Mammary epithelial cell (primary cell): ENCODE measurements at places on chromosomes 6 and 20. TPM values are rescaled to one million over a fixed set of nuclear protein-coding genes. Genes with fewer than 3 reads are reported as not detected.

CSNK2A1 gene
- total RNA-seq: 183 and 257 TPM in 2 replicates

HSPA12B gene
- total RNA-seq: not detected in 2 replicates

DNA sequence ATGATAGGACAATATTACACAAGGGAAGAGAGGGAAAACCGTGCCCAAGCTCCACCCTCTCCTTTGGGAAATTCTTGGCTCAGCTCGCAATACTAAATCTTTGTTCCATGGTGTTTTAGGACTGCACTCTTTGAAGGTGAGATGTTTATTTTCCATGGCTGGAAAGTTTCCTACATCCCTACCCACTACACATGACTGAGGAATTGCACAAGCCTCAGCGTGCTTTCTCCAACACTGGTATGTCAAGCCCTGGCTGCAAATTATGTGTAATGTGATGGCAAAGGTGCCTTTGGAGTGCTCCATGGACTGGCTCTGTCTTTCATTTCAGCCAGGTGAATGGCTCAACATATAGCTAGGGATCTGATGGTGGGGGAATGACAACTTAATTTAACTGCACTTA is 134.3 kb downstream of the ISM1 start:
- DNase-seq: peak; percentile 41

- DNase-seq: no peak
Measured at GRCh38 chr20:11972478-11972877, 54.8 kb downstream of the BTBD3 start.

GRCh38 chr20:10004900-10005299 is 29.9 kb upstream of the ANKEF1 start:
- DNase-seq: no peak

NTSR1 gene
- total RNA-seq: 0.13 and 0.14 TPM in 2 replicates

DNA sequence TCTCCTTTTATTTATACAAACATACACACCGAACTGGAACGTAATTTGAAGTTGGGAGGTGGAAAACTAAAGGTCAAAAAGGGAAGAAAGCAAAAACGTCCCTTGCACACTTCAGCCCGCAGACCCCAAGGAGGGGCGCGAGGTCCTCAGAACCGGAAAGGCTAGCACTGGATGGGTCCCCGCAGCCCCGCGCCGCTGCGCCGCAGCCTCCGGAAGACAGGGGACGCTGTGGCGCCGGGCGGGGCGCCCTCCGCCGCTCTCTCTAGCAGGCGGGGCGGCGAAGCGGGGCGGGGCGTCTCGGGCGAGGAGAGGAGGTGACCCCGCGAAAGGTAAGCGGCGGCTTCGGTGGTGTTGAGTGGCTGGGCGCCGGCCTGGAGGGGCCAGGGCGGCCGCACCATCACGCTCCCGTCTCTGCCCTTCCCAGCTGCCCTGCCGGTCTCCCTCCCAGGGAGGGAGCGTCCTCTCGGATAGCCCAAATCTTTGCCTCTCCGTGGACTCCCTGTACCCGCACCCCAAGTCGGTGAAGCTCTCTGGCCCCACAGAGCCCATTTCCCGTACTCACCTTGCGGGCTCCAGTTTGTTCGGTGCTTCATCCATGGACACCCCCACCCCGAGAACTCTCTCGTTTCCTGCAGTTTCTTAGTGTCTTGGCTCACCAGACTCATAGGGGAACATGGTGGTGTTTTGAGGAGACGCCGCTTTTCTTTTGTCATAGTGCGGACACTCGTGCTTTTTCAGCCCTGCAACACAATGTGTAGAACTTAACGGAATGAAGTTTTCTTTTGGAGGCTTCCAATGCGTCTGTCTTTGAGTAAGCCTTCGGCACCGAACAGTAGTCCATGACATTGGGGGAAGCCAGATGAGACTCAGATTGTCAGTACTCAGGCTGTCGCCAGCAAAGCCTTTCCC is at the start of gene SMIM8:
TSS of gene SMIM8 (plus strand) at position 285 of the 909 bp plus-strand sequence. CDS start 14,444 bp downstream, outside the sequence.
- peak; percentile 81 for DNase-seq

GRCh38 chr6:7761051-7761450 is 35.2 kb downstream of the BMP6 start:
- peak; percentile 52 for DNase-seq

ACAT2 gene
- 39.3 TPM for total RNA-seq

GRCh38 chr6:13026557-13026956 is 301.8 kb downstream of the TBC1D7 start:
- DNase-seq: no peak

- DNase-seq: no peak
Measured at GRCh38 chr6:157813191-157813590, 9.9 kb upstream of the SNX9 start.

CFAP206 gene
- total RNA-seq: 0.99 TPM in 1 of 2 replicates, not detected in the other

BCAS1 gene
- not detected for total RNA-seq

C6orf15 gene
- total RNA-seq: not detected in 2 replicates

GRCh38 chr6:6932968-6933367 is 174.8 kb upstream of the RREB1 start:
- no peak for DNase-seq

EYA2 gene
- total RNA-seq: 1.0 TPM

DNA sequence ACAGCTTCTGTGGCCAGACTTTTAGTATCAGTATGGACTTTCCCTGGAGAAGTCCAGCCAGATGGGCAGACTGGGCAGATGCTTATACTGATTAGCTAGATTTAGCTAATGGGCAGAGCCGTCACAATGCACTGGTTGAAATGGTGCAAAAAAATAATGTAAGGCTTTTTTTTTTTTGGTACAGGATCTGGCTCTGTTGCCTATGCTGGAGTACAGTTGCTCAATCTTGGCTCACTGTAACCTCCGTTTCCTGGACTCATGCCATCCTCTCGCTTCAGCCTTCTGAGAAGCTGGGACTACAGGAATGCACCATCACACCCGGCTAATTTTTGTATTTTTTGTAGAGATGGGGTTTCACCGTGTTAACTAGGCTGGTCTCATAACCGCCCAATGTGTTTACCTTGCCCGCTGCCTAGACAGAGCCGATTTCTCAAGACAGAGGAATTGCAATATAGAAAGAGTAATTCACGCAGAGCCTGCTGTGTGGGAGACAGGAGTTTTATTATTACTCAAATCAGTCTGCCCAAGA is 16.4 kb upstream of the KIFC1 start:
- peak; percentile 73 for DNase-seq

PXDC1 gene
- total RNA-seq: 40.4 and 77.3 TPM in 2 replicates

DNA sequence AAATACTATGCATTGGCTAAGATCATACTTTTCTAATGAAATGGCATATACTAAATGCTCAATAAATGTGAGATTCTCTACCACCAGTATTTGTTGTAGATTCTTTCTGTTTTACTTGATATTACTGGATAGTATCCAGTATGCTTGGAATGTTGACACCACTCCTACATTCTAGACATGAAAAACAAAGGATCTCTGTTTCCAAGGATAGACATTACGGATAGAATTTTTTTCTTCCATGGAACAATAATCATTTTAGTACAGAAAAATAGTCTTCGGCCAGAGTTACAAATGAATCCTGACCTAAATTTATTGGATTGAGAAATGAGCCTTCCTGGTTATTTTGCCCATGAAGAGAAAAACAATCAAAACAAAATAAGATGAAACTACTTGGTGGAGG is 258.2 kb upstream of the NT5E start:
- no peak for DNase-seq

DNA sequence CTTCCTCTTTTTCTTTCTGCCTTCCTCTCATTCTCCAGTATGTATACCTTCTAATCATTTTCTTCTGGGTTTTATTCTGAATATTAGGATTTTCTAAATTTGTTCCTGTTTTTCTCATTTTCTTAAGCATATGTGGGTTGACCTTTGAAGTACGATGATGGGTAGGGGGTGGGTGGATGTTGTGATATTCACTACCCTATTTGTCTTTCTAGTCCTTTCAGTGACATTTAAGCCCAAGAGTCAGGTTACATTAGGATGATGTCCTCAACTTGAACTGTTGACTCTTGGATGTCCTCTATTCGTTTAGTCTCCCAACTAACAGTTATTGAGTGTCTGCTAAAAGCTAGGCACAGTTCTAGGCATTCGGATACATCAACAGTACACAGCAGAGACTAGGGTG is 7.3 kb downstream of the ABT1 start:
- DNase-seq: no peak

- DNase-seq: no peak
Measured at GRCh38 chr6:137805622-137806021, 61.4 kb upstream of the TNFAIP3 start.

GRCh38 chr20:47172579-47172978 is 183.9 kb downstream of the ZMYND8 start:
- DNase-seq: no peak

DNA sequence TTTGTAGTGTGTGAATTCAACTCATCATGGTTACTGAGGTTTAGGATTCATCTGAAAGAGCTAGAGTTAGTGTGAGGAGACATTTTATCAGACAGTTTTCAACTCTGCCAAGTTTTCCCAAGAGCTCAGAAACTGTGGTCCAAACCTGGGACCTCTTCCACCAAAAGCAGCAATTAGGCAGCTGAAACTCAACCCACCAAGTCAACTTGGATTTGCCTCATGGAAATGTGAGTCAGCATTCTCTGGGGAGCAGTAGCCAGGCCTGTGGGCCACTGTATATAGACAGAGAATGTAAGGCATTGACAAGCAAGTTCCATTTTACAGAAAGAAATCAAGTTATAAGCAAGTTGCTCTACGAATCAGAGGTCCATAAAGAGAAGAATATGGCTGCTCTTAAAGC is 178.8 kb upstream of the HDDC2 start:
- DNase-seq: no peak

BPIFB2 gene
- not detected for total RNA-seq

DNA sequence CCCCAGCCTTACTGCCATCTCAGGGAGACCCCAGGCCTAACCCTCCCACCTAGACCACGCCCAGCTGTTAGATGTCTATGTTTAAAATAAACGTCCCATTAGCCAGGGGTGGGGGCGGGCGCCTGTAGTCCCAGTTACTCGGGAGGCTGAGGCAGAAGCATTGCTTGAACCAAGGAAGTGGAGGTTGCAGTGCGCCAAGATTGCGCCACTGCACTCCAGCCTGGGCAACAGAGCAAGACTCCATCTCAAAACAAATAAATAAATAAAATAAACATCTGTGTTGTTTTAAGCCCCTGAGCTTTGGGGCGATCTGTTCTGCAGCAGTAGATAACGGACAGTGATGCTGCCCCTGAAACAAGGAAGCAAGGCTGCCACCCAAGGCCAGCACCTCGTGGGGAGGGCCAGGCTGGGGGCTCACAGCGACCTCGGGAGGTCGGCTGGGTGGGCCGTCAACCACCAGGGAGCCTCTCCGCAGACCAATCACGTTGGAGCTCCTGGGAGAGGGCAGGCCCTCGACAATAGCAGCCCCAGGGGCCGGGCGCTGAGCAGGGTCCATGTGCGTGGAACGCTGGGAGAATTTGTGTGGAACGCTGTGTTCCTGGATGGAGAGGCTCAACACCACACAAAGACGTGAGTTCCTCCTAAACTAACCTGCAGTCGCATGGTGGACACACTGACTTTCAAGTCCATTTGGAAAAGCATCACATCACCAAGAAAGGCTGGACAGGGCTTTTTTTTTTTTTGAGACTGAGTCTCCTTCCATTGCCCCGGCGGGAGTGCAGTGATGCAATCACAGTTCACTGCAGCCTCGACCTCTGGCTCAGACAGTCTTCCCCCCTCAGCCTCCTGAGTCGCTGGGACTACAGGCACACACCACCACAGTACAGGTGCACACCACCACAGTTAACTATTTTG is 1.0 kb upstream of the HELZ2 start:
- DNase-seq: no peak

- DNase-seq: peak; percentile 73
Measured at GRCh38 chr6:136788069-136788902, 4.0 kb downstream of the MAP3K5 start.

MAN1A1 gene
- total RNA-seq: 1.7 and 4.0 TPM in 2 replicates

GRCh38 chr6:133991096-133991593 is 38.1 kb downstream of the TBPL1 start:
- peak; percentile 48 for DNase-seq

GRCh38 chr6:51464956-51465355 is 622.5 kb downstream of the PKHD1 start:
- DNase-seq: no peak

DNA sequence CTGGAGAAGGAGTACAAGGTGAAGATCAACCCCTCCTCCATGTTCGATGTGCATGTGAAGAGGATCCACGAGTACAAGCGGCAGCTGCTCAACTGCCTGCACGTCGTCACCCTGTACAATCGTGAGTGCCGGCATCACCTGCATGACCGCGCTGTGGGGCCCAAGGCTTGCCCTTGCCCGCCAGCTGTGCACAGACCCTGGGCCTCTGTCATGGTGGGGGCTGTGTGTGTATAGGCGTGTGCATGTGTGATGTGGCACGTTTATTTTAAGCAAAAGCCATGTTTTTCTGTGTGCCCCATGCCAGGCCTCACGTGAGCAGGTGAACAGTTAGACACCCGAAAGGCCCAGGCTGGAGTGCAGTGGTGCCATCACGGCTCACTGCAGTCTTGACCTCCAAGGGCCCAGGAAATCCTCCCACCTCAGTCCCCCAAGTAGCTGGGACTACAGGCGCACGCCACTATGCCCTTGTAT is 36.3 kb downstream of the PYGB start:
- no peak for DNase-seq

GRCh38 chr6:39217177-39217864 is 12.0 kb downstream of the KCNK5 start:
- no peak for DNase-seq

RAET1G gene
- 6.3 TPM for total RNA-seq

DNA sequence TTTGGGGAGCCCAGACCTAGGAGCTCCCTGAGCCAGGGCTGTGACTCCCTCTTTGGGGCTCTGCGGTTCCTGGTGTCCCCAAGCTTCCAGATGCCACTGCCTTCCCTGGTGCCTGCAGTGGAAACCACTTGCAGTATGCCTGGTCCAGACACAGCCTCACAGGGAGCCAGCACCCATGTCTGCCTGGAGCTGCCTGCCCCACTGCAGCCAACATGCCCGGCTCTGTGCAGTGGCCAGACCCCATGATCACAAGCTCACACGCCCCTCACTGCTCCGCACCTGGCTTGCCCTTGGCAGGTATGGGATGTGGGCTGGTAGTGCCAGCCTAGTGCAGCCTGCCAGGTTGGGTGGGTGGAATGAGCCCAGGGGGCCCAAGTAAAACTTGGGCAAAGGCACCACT is 644.8 kb downstream of the HTR1B start:
- DNase-seq: no peak

BHLHE23 gene
- not detected in 2 replicates for total RNA-seq
